ENCODE measurements at places on chromosomes 1 and 21.
A peak's percentile ranks its signal among the peaks of the same experiment; 100 is the strongest.

DNA sequence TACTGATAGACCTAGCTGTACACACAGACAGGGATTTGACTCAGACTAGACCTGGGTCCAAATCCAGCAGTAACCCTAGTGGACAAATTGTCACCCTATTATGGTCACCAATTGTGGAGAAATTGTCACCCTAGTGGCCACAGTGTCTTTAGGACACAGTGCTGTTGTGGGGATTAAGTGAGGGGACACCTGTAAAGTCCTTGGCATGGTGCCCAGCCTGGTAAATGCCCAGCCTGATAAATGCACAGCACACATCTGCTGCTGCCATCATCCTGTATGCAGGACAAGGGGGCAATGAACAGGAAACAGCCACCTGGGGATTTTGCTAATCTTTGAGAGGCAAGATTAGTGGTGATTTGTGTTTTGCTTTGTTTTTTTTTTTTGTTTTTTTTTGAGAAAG, 2.3 kb downstream of the TMEM61 start:
- no peak for DNase-seq

DNA sequence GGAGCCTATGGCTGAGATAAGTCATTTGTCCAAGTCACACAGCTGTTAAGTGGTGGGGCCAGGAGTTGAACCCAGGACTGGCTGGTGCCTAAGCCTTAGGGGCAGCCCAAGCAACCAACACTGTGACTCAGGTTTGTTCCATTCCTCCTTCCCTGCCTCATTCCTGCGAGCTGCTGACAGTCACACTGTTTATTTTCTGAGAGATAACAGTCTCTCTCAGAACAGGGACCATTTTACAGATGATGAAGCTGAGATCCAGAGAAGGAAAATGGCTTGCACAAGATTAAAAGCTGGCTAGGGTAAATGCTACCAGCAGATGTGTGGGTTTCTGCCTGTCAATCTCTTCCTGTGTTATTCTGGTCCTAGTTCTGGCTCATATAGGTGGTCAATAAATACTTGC, 24.3 kb upstream of the TCEA3 start:
- no peak for DNase-seq

DNA sequence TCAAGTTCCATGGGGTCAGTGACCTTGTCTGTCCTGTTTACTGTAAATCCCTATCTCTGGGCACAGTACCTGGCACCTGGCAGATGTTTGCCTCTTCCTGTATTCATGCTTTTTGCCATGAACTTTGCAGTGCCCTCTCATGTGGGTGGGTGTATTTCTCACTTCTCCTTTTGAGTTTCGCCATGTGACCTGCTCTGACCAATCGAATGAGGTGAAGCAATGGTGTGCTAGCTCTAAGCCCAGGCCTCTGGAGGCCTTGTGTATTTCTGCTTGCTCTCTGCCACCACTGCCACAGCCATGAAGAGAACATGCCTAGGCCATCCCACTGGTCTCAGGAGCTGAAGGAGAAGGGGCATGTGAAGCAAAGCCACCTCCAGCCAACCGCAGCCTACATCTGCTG, 185.5 kb upstream of the ZC3H12A start:
- DNase-seq = no peak

DNA sequence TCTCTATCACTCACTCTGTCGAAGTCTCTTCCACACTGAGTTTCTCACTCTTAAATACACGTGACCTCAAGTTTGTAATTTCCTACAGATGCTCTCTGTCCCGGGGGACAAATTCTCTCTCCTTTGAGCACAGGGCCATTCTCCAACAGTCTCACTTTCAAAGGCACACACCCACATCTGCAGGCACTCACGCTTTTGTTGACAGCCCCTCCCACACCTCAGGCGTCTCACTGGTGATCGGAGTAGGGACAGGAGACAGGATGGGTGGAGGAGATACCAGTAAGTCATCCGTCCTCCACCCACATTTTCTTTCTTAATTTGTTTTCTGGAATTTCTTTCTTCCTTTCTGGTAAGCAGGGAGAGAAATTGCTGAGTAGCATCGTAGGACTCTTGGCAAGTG, 40.6 kb upstream of the GREM2 start:
- no peak for DNase-seq

GRCh38 chr1:29706936-29707335, 470.6 kb downstream of the PTPRU start:
- no peak for DNase-seq

GRCh38 chr1:244010191-244010590, 40.9 kb upstream of the ZBTB18 start:
- DNase-seq = peak; percentile 7

DNA sequence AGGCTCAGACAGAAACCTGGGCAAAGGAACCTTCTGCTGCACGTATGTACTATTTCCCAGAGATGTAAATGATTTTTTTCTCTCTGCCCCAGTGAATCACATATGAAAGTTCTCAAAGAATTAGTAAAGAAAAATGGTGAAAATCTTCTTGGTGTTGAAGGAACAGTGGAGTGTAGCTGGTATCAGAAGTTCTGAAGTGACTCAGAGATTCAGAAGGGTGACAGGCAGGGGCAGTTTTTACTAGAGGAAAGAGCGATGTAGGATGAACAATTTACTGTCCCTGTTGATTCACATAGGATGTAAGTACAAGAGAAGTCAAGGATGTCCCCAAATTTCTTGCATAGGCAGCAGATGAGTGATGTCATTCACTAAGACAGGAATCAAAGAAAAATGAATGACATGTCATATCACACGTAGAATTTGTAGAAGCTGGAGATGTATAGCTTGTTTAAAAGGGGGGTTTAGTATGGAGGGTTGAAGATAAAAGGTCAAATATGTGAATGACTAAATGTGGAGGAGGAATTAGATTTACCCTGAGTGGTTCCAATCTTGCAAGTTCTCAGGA, 26.4 kb downstream of the WLS start:
- DNase-seq = no peak

DNA sequence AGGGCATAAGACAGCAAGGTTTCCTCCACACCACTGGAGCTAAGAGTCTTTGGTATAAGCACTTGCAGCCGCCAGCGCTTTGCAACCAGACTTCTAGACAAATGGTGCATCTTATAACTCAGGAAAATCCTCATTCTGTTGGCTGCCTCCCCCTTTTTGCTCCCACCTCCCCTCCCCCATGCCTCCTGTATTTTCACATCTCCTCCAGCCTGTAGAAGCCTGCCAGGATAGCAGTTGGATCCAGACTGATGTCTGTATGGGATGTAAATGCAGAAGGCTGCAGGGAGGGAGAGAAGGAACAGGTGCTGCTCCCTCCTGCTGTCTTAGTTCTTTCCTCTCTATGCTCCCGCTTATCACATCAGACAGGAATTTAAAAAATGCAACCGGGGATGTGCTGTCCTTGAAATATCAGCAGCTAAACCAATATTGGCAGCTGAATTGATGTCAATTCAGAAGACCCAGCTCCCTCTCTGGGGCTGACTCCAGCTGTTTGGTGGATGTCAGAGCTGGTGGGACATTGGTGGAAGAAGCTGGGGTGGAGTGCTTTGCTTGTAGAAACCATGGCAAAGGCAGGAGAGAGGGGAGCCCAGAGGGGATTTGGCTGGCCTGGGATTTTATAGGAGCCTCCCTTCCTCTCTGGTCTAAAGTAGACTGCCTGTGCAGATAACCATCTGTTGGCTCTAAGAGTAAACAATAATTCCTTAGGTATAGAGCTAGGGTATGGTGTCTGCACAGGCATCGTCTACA, 53.5 kb downstream of the NFASC start:
- no peak for DNase-seq

DNA sequence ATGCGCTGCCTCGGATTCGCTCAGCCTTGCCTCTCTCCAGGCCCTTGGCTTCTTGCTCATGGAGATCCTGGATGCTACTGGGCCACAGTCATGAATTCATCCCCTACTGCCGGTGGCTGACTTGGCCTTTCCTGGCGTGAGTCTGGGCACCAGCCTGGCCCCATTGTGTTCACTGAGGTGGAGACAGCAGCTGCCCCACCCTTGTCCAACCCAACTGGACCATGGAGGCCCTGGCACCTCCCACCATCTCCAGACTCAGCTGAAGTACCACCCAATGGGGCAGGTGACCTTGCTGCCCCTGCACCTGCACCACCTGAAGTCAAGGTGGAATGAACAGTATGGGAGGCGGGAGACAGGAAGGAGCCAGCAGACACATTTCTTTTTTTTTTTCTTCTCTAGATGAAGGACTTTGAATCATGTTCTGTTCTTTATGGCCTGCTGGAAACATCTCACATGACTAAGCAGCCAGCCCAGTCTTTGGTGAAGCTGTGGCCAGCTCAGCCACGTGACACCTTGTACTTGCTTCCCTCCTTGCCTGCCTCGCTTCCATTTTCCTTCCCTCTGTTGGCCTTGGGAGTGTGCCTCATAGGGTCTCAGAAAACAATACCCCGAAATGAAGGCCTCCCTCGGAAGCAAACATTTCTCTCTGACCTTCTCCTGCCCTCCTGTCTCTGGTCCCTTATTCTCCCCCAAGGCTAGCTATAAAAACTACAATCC, 3.8 kb upstream of the SLC30A2 start:
- DNase-seq = no peak

GRCh38 chr1:174626031-174627025, 178.6 kb downstream of the GPR52 start:
- no peak for DNase-seq

DNA sequence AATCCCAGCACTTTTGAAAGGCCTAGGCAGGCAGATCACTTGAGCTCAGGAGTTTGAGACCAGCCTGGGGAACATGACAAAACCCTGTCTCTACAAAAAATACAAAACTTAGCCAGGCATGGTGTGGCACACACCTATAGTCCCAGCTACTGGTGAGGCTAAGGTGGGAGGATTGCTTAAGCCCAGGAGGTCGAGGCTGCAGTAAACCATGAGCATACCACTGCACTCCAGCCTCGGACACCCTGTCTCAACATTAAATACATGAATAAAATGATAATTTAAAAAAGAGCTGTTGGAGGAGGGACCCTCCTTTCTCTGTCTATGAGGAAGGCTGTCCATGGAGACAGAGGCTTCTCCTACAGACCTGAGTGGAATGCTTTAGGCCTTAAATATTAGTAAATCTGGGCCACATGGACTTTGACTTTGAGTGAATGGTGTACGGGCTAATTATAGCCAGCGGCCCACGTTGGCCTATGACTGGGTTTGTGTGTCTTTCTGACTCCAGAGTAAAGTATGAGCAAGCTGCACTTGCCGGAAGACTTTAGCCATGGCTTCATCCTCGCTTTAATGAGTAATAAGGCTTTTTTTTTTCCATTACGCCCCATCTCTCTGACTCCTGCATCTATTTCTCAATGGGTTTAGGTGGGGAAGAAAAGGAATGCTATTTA, 21.3 kb downstream of the RAB3B start:
- no peak for DNase-seq

GRCh38 chr1:29671446-29672356, 435.4 kb downstream of the PTPRU start:
- no peak for DNase-seq

DNA sequence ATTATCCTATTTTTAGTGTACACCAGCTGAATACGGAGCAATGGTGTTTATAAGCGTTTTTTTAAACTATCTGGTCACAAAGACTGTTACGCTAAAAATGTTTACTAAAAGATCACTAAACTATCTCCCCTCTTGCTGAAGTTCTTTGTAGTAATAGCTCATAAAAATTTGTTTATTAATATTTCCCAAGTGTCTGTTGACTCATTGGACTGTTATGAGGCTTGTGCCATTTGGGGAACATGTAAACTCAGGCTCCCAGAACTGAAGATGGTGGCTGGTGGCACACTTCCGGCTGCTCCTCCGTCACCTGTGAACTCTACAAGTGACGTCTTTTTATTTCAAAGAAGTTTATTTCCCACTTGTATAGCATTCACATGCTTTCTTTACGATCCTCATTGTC, 46.3 kb downstream of the AIDA start:
- DNase-seq = no peak

DNA sequence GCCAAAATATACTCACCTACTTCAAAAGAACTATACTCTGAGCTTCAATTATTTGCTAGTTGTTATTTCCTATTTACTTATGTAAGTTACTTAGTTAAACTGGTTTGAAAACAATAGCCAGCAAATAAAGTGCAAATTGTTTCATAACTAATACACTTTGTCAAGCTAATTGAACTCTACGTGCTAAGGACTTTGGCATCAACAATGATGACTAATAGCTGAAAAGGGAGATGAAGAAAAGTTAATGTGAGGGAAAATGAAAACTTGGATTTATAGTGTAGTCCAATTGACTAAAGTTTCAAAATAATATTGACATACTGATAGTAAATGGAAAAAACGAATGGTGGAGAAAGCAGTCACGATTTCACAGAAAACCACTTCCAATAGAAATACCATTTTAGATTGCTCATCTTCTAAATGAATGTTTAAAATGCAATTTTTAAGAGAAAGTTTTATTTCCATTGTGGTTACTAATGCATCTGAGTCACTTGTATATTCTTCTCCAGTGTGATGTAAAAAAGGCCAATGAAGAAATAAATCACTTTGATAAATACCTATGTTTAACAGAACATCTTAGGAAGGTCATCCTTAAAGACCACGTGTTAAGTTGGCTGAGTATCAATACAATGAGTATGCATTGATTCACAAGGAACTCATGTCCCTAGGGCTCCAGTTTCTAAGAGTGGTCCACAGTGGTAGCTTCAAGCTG, 455.2 kb downstream of the LTN1 start:
- DNase-seq = no peak

DNA sequence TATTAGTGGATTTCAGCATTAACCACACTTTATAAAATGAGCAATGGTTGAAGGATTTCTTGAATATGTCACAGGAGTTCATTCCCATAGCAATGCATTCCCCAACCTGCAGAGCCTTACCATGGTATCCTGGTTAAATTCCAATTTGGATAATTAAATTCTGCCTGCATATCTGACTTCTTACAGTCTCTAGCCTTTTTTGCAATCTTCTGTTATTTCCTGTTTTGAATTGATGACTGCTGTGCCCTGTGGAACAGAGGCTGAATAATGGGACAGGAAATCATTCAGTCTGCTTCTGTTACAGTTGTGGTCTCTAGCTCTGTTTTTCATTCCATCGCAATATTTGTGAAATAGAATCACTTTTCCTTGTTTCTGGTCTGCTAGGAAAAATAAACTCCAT, 1823.9 kb downstream of the PLA2G4A start:
- no peak for DNase-seq

- no peak for DNase-seq
Measured at GRCh38 chr1:206021626-206022365, 1.9 kb downstream of the CTSE start.

GRCh38 chr1:154608397-154609270, 648 bp upstream of the ADAR start:
- no peak for DNase-seq

DNA sequence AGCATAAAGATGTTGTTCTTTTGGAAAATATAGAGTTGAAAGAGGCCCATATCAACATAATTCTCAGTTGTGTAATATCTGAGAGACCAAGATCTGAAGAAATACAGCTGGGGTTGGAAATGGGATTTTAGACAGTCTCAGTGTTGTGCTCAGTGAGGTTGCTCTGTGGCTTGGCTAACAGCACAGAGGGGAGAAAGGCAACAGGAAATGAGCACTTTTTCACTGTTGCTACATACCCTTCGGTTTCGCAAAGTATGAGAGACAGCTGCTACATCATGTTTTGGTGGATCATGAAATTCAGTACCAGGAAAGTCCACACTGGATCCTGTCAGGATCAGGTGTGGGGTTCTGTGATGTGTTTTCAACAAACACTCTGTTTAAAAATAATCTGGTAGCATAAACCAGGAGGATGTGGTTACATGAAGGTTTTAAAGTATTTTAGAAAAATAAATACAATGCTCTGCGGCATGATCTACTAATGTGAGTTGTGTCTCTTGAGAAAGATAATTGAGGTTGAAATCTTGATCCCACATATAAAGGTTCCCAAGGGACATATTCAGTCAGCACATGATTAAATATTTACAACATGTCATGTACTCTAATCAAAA, 7.0 kb upstream of the GPR88 start:
- DNase-seq = no peak

- no peak for DNase-seq
Measured at GRCh38 chr1:63073309-63074306, 248.8 kb upstream of the FOXD3 start.

Measured in stimulated activated CD8-positive, alpha-beta memory T cell treated with anti-CD3 and anti-CD28 coated beads, Interleukin-15, amount 100 ng/mL, for 4 hours (primary cell).